ENCODE measurements at places on chromosomes 2 and 18.
A peak's percentile ranks its signal among the peaks of the same experiment; 100 is the strongest.

- DNase-seq: no peak
Observed at GRCh38 chr2:127811397-127812321, 688 bp upstream of the WDR33 start.

GRCh38 chr2:99444222-99444621, 45.6 kb downstream of the REV1 start:
- DNase-seq: no peak

- no peak for DNase-seq
Observed at GRCh38 chr2:103401621-103402020, 639.8 kb downstream of the TMEM182 start.

DNA sequence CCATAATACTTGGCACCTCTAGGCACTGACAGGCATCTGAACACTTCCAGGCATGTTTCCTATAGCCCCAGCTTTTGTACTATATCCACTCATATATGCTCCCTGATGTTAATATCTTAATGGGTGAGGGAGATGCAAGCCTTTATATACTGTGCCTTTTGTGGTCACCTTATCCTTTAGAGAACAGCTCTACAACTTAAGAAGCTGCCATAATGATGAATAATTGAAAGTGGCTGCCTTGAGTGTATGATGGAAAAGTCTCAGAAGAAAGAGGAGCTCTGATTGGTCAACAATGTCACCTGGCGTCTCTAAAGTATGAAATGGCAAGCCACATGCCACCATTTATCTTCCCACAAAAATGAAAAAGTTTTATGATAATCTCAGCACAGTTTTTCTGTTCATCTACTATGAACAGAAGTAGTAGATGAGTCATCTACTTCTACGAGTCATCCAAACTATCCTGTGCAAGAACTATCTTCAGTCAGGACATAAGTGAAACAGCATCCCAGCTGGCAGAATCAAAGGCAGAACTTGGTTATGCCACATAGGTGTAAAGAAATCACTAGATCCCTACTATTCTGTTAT, 997.9 kb upstream of the CELF4 start:
- no peak for DNase-seq

- DNase-seq: no peak
Observed at GRCh38 chr2:15492773-15493325, 68.3 kb downstream of the NBAS start.

GRCh38 chr18:11035814-11036495, 113.4 kb downstream of the PIEZO2 start:
- DNase-seq: no peak

GRCh38 chr2:108833219-108833618, 46.6 kb downstream of the CCDC138 start:
- no peak for DNase-seq

- DNase-seq: no peak
Observed at GRCh38 chr18:61953161-61953560, 60.4 kb upstream of the RNF152 start.

DNA sequence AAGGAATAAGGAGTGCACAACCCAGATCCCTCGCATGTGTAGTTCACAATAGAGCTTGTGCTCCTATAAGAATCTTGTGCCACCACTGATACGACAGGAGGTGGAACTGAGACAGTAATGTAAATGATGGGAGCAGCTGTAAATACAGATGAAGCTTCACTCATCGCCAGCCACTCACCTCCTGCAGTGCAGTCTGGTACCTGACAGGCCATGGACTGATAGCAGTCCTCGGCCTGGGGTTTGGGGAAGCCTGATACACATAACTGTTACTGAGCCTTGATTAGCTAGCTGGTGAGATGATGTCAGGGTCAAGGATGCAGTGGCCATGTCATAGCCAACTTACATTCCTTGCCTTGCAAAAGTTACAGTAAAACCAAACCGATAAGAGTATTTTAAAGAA, 376.6 kb downstream of the NBAS start:
- no peak for DNase-seq

DNA sequence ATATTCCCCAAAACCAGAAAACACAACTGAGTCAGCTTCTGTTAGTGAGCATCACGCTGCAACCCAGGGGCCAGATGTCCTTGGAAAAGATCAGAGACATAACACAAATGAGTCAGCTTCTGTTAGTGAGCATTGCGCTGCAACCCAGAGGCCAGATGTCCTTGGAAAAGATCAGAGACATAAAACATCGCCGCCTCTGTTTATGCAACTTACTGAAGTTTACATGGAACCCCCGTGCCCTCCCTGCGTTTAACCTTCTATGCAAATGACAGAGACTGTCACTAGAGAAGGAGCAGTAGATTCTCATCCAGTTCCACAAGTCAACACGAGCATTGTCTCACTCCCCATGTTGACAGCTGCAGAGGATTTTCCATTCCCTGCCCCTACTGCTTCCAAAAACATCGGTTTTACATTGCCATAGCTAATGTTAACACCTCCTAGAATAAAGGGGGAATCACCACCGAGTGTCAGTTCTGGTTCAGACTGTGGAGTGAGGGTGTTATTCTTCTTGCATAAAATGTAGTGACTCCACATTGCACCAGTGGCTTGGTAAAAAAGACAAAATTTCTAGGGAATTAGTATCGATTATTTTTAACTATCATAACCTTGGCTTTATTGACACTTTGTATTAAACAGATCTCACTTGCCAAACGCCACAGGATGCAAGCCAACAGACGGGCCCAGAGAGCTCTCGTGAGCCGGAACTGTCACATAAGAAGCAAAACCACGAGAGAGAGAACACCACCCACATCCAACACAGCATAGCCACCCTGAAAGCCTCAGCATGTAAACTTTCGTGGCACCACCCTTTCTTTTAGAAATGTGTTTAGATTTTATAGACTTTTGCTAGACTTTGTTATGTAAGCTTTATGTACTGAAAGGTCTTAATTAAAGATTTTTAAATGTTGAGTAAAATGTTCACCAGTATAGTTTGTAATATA, 87.7 kb downstream of the SH3YL1 start:
- DNase-seq: peak; percentile 20

- no peak for DNase-seq
Observed at GRCh38 chr2:158740621-158741020, 54.5 kb upstream of the DAPL1 start.

DNA sequence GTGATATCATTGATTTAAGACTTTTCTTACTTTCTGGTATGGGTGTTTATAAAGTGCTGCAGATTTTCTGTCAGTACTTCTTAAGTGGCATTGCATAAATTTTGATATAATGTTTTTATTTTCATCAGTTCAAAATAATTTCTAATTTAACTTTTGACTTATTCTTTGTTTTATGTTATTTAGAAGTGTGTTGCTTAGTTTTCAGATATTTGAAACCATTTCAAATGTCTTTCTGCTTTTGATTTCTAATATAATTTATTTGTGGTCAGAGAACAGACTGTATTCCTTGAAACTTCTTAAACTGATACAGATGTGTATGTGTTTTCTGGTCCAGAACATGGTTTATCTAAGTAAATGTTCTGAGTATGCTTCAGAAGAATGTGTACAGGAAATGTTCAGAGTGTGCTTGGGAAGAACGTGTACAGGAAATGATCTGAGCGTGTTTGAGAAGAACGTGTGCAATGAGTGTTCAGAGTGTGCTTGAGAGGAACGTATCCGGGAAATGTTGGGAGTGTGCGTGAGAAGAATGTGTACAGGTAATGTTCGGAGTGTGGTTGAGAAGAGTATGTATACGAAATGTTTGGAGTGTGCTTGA, 265.7 kb upstream of the HS6ST1 start:
- DNase-seq: no peak

DNA sequence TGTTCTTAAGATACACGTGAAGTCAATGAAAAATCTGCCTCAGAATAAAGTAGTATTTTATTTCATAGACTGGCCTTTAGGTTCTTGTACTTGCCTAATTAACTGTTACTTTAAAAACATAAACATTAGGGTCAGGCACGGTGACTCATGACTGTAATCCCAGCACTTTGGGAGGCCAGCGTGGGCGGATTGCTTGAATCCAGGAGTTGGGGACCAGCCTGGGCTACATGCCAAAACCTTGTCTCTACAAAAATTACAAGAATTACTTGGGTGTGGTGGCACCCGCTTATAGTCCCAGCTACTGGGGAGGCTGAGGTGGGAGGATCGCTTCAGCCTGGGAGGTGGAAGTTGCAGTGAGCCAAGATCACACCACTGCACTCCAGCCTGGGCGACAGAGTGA, 16.0 kb upstream of the SNORC start:
- DNase-seq: no peak

Measured in activated CD4-positive, alpha-beta T cell treated with anti-CD3 and anti-CD28 coated beads for 1 hour (primary cell).